ENCODE measurements at places on chromosomes 13 and 19.

DNA sequence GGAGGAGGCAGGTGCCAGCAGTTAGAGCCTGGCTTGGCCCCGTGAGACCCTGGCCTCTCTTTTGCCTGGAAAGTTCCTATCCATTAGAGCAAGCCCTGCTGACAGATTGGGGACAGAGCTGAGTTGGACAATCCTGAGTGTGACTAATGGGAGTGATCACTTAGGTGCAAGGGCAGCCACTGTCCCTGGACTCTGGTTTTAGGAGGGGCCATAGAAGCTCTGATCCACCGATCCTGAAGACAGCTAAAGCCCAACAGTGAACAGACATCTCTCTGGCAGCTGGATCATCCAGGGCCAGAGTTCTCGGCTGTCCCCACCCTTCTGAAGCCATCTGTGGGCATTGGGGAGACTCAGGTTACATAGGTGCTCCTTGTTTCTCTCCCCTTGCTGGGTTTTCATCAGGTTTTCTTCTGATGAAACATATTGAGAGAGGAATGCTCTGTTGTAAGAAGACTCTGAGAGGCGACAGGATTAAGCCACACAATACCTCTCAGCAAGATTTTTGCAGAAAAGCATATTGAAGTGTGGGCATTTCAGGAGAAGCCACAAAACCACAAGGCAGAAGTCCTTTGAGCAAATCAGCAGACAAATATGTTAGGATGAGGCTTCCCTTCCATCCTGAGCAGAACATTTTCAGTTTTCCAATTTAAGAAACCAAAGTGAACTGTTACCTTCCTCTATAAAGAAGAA lies 288.0 kb upstream of the MAB21L1 start:
- DNase-seq, result no peak

DNA sequence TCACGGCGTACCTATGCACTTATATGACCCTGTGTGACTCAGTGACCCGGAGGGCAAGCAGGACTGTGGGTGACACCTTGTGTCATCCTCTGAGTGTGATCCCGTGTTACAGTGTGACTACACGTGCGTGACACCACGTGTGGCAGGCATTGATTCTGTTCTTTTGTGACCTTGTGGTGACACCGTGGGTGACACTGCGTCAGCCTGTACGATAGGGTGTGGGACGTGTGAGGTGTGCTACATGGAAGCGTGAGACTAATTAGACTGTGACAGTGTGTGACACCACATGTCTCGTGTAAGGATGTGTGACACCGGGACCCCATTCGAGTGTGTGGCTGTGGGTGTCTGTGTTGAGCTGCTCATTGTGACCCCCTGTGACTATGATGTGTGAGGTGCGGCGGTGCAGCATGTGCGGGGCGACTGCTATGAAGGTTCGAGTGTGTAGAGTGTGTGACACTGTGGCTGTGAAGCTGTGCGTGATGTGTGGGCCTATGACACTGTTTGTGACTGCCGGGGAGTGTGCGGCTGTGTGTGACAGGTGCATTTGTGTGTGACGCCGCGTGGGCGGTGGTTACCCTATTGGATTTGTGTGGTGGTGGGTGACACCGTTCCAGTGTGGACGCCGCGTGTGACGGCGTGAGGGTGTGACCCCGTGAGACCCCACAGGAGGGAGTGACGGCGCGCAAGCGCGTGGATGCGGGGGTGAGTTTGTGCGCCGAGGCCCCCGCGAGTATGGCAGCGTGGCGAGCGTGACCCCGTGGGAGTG lies 399 bp upstream of the SPTBN4 start:
- no peak for DNase-seq

GRCh38 chr19:54573330-54573872 lies at the start of gene LILRA2:
TSS of gene LILRA2 (plus strand) at chr19:54573790. CDS start at chr19:54573879, 89 bp downstream.
- DNase-seq, result no peak

GRCh38 chr13:45332831-45333219 lies 8.2 kb downstream of the TPT1 start:
- DNase-seq, result no peak

DNA sequence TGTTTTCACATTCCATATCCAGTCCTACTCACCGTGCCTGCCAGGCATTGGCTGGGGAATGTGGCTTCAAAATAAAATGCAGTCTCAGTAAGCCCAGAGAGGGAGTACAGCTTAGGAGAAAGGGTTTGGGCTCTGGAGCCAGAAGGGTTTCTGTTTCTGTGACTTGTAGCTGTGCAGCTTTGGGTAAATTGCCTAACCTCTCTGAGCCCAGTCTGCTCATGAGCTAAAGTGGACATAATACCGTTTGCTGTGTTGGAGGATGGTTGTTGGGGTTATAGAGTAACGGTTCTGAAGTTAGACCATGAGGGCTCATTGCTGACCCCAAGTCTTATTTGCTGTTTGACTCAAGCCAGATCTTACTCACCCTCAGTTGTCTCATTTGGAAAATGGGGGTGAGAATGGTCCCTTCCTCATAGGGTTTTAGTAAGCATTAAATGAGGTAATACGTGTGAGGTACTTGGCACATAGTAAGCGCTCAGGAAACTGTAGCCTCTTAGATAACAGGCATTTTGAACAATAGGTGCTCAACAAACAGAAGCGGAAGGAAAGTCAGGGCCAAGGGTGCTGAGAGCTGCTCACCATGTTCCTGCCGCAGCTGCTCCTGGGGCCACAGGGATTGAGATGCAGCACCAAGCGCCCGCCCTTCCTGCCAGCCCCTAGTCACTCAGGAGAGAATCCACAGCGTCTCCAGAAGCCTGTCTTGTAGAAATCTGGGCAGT lies 45.5 kb downstream of the C13orf42 start:
- no peak for DNase-seq

DNA sequence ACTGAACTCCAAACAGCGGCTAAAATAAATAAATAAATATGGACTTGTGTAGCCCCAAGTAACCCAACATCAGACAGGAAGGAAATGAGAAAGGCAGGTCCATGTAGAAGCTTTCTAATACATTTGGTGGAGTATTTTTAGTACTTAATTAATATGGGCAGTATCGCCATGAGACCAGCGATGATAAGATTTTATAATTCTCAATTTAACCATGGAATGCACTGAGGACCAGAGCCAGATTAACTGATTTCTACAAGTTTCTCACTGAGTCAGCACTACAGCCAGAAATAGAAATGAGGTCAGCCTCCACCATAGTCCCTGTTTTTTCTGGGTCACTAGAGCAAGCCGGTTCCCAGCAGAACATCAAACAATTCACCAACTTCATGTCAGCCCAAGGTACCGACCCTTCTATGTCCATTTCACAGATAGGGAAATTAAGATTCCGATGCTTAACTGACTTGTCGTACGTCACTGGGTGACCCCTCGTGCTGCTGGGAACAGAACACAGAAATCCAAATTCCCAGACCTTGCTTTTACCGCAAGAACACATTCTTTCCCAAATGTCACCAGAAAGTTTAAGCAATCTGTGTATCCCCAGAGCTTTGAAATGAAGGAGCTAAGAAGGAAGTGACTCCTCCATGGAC lies 90.4 kb downstream of the COL4A1 start:
- DNase-seq, result no peak

DNA sequence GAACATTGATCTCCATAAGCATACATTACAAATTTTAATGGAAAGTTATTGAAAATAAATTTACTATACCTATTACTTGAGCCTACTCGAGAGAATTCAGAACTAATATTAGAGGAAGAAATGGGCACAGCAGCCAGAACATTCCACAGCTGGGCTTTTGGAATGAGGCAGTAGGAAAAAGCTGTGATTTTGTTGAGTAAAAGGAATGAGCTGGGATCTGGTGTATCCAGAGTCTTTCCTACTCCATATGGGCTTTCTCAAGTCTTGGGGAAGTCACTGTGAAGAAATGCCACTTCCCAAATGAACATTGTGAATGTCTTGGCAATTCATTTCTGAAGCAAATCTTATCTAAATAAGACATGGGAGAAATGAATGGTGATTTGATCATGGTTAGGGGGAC lies 93.1 kb downstream of the CYSLTR2 start:
- no peak for DNase-seq

- peak; percentile 83 for DNase-seq
Measured at GRCh38 chr19:17346109-17346671, 8.8 kb downstream of the GTPBP3 start.

DNA sequence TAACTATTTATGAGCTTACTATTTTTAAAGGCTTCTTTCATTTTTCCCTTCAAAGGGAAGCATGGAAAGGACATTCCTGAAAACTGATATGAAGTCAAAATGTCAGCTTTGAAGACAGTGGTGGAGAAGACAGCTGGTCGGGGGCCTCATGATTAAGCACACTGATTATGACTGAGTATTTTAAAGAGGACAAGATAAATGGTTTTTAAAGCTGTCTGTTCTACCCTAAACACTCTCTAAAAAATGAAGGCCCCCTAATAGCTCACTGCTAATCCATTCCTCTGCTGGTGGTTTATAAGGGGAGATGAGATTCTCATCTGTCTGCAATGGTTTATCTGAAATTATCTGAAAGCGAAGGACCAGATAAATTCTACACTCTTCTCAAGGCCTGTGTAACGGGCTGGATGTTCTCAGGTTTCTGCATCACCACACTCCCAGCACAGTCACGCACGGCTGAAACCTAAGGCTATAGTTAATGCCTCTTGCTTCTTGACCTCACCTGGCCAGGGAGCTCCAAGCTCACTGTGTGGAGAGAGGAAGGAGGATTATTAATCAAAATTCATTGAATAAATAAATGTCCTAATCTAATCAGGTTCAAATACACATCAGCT lies 86.9 kb upstream of the DOCK9 start:
- no peak for DNase-seq

GRCh38 chr13:72141855-72142519 lies 275.0 kb upstream of the DACH1 start:
- no peak for DNase-seq

- DNase-seq, result no peak
Measured at GRCh38 chr13:31923134-31923763, 108.3 kb upstream of the FRY start.

GRCh38 chr19:31354799-31355664 lies 5.8 kb upstream of the TSHZ3 start:
- no peak for DNase-seq

DNA sequence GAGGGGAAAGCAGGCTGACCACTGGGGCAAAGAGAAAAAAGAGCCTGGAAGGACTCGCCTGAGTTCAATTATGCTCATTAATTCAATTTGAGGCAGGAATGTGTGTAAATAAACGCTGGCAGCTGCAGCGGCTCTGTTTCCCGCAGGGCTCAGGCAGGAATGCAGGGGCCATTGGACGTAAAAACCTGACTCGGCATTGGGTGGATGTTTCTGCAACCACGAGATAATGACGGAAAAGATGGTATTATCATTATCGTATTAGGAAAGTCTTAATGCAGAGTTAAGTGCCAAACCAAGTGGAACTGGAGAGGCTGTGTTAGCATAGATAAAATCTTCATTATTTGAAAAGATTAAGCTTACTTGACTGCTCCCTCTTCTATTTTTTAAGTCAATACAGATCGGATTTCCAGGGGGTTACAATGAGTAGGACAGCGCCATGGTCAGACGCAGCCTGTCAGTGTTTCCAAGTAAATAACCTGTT lies 169.8 kb downstream of the SHISA2 start:
- no peak for DNase-seq

GRCh38 chr19:17311455-17312188 lies 2.3 kb downstream of the DDA1 start:
- DNase-seq, result no peak

DNA sequence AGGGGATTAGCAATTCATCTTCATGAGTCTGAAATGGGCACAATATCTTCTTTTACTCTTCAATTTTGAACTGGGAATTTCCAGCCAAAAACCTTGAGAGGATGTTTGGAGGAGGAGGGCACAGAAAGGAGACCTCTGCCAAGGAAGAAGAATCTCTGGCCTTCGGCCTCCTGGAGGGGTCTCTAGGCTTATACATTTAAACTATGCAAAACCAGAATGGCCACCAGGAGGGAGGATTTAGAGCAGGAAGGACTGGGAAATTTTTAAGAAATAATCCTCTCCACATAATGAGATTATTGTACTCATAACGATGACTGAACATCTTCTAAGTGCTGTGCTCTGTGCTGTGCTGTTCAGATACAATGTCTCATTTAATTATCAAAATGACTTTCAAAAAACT lies 325.9 kb downstream of the NDFIP2 start:
- DNase-seq, result no peak

- no peak for DNase-seq
Measured at GRCh38 chr13:93967286-93967685, 512.2 kb downstream of the DCT start.

DNA sequence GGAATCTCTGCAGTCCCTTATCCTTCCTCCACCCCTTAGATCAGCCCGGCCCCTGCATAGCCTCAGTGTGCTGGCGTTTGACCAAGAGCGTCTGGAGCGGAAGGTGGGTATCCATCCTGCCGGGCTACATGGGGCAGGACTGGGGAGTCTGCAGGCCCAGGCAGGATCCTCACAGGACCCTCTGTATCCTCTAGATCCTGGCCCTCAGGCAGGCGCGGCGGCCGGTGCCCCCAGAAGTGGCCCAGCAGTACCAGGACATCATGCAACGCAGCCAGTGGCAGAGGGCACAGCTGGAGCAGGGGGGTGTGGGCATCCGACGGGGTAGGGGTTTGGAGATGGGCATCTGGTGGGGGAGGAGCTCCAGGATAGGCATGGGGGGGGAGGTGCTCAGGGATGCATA lies 8.9 kb downstream of the PODNL1 start:
- DNase-seq, result no peak

- peak; percentile 82 for DNase-seq
Measured at GRCh38 chr19:18251587-18252369, 22.5 kb downstream of the IQCN start.

- DNase-seq, result no peak
Measured at GRCh38 chr19:47651691-47652090, 42.8 kb downstream of the BICRA start.

- no peak for DNase-seq
Measured at GRCh38 chr19:31900991-31901390, 444.4 kb upstream of the ZNF507 start.

DNA sequence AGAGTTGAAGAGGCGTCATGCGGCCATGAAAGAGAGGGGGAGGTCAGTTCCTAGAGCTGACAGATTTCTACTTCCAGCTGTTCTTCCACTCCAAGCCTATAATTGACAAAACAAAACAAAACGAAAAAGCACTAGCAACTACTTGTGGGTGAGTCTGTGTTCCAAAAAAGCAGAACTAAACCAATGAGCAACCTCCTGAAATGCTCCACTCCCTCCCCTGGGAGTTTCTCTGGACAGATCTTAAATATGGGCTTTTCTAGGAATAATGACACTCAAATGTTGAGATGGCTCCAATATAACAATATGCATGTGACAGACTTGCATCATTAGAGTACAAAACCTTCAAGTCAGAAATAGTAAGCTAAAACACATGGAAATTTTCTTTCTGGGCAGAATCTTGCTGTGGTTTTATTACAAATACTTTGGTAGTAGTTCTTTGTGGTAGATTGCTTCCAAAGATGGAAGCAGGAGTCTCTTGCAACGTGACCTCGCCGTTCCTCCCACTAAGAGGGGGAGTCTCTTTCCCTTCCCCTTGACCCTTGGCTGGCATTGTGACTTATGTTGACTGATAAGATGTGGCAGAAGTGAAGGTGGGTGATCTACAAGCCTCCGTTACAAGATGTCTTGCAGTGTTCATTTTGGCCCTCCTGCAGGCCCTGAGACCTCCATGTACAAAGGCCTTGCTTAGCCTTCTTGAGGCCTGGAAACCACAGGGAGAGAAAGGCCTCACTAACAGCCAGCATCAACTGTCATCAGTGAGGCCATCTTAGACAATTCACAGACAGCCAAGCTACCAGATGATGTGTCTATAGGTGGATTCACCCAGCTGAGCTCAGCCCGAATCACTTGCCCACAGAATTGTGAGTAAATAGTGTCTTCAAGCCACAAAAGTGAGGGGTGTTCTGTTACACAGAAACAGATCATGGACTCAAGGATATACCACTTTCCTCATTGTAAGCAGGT lies 173.1 kb upstream of the RFC3 start:
- no peak for DNase-seq

GRCh38 chr13:80171096-80171495 lies 169.8 kb downstream of the SPRY2 start:
- no peak for DNase-seq

GRCh38 chr13:77345150-77345780 lies 18.4 kb upstream of the MYCBP2 start:
- DNase-seq, result no peak

All from HuH-7 (cell line).